ENCODE measurements at places on chromosomes 16 and 17.

DNA sequence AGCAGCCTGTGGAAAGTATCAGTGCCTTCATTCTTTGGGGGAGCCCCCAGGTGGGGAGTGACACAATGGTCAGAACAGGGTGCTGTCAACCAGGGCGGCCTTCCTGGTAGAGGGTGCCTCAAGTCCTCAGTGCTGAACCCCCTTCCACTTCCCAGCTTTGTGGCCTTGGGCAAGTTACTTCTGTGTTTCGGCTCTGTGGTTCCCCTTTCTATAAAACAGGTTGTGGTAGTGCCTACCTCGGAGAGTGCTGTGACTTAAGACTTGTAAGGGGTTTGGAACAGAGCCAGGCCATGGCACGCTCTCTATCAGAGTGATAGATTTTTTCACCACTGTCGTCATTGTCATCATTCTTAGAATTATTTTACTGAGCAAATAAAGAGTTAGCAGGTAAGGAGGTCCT, 141.1 kb downstream of the CCDC182 start:
- peak; percentile 54 for DNase-seq

DNA sequence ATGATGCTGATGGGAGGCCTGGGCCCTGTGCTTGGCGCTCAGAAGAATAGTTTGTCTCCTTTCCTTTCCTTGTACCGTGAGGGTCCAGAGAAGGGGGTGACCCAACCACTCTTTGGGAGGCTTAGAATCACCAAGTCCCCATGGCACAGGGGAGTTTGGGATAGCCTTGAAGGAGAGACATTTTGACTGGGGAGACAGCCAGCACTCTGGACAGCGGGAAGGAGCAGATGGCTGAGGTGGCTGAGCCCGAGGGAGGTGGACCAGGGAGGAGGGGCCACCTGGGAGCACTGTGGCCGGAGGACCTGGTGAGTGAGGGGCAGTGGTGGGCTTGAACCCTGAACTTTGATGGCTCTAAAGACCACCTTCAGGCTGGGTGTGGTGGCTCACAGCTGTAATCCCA, 18.2 kb downstream of the MGAT5B start:
- DNase-seq = no peak

DNA sequence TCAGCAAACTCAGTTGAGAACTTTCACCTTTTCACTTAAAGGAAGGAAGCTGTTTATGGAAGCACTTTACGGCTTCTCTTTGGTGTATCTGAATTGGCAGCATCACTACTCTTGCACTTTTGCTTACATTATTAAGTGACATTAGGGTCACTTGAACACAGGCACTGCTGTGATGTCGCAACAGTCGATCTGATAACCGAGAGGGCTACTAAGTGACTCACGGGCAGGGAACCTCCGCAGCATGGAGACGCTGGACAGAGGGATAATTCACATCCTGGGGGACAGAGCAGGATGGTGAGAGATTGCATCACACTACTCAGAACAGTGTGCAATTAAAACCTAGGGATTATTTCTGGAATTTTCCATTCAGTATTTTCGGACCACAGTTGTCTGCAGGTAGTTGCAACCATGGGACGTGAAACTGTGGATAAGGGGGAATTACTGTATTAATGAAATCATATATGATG, 56.5 kb downstream of the DNAH2 start:
- DNase-seq = no peak

DNA sequence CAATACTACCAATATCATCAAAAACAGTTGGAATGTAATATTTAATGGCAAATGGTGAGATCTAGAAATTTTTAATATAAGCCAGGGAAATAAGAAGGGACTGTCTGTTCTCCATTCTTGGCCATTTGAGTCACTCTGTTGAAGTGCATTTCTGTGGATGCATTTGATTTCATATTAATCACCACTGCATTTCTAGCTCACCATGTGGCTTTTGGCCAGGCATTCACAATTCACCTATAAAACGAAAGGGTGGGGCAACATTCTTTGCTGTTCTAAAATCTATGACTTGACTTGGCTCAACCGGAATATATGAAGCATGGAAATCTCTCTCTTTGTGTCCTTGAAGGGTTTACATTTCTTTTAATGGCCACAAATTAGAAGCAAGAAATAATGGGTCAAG, 483.0 kb downstream of the SLC39A11 start:
- no peak for DNase-seq

DNA sequence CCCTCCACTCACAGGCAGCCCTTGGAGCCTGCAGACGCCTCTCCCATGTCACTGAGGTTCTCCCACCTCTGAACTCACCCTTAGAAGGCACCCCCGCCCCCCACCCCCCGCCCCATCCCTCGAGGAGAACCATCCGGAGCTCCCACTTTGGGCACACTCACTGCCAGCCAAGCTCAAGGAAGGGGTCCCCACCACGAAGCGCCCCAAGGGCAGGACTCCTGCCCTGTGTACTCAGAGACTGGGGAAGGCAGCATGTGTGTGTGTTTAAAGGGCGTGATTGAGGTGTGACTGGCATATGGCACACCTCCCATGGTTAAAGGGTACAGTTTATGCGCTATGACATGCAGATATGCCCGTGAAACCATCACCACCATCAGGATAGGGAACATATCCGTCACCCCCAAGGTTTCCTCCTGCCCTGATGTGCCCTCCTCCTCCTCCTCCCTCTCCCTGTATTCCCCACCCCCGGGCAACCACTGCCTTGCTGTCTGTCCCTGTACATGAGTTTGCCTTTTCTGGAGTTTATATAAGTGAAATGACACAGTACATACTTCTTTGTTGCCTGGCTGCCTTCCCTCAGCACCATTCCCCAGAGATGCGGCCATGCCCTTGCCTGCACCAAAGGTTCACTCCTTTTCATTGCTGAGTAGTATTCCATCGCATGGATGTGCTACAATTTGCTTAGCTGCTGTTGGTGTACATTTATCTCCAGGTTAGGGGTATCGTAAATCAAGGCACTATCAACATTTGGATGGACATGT, 14.0 kb upstream of the RBFOX3 start:
- DNase-seq = no peak

DNA sequence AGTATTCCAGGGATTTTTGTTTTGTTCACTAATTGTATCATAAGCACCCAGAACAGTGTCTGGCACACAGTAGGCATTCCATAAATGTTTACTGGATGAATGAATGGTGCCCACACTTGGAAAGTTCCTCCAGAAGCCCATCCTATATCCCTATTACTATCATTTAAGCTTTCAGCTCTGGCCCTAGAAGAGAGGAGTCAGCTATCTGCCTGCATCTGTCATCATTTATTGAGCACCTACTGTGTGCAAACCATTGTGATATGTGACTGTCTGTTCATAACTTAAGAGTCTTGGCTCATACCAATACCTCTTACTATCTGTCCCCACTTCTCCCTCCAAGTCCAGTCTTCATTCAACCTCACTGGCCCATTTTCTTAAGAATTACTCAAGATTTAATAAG, 20.1 kb upstream of the SP6 start:
- DNase-seq = no peak
